ENCODE measurements at places on chromosomes 3 and 15.

GRCh38 chr3:130709671-130710070 lies 37.0 kb downstream of the PIK3R4 start:
- DNase-seq = no peak

DNA sequence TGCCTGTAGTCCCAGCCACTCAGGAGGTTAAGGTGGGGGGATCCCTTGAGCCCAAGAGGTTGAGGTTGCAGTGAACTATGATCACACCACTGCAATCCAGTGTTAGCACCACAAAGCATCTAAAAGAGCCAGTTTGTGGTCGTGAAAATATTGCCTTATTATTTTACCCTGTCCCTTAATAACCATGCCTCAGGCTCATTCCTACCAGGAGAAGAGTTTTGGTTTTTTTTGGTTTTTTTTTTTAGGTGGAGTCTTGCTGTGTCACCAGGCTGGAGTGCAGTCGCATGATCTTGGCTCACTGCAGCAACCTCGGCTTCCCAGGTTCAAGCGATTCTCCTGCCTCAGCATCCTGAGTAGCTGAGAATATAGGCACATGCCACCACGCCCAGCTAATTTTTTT lies 17.9 kb upstream of the AVEN start:
- DNase-seq = peak; percentile 38

DNA sequence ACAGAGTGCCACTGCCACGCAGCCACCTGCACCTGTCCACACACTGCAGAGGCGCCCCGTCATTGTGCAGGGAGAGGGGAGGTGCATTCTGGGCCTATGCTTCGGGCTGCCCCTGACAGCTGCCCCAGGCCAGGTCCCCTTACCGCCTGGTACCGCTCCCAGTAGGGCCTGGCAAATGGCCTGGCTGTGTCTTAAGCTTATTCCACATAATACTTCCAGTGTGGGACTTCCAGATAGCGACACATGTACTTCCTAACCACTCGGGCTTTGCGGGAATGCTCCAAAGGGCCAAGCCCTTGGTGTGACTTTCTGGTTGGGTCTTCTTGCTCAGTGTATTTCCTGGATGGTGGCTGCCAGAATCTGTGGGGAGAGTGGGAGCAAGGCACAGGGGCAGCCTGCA lies 254.3 kb upstream of the CHRNA7 start:
- no peak for DNase-seq

- DNase-seq = no peak
These were observed 8.2 kb upstream of the SLC28A1 start for GRCh38 chr15:84876269-84876668.

DNA sequence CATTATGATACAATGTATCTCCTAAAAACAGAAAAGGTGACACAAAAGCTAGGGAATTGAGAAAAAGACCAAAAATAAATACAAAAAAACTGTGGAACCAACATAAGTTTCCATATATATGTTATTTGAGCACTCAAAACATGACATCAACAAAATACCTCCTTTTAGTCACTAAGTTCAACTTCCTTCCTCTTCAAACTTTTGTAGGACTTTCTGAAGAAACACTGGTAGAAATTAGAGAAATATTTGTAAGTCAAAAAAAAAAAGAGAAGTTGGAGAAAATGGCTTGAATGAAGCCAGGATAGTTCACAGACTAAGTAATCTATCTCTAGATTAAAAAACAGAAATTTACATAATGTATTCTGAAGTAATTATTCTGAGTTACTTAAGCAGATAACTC lies 208.4 kb upstream of the ALCAM start:
- no peak for DNase-seq

GRCh38 chr3:142944342-142944741 lies 19.1 kb downstream of the PAQR9 start:
- no peak for DNase-seq

GRCh38 chr15:57619746-57620145 lies 28.0 kb downstream of the MYZAP start:
- no peak for DNase-seq

DNA sequence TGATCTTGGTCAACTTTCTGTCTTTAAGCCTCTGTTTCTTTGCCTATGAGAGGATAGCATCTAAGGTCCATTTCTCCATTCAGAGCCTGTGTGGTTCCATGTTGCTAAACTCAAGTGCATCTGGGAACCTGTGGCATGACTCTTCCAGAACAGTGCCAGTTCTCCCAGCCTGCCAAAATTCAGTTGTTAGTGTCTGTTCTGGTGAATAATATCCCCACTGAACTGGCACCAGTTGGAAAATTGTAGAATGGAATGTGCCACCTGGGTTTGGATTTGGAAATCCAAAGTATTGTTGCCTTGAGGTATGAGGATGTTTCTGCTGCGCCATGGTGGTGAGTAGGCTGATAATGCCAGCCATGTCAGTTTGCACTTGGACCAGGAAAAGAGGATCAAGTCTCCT lies 31.3 kb downstream of the TIMP4 start:
- DNase-seq = no peak

- no peak for DNase-seq
These were observed 4.8 kb downstream of the MYO5C start for GRCh38 chr15:52290800-52291199.

DNA sequence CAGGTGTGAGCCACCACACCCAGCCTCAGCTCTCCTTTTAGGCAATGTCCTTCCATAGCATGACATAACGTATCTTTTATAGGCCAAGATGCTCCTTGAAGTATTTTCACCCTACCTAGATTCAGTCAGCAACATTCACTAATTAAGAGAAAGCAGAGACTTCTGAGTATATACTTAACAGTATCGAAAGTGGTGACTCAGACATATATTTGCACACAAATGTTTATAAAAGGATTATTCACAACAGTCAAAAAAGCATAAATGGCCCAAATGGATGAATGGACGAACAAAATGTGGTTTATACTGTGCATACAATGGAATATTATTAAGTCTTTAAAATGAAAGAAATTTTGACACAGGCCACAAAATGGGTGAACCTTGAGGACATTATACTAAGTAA lies 108.6 kb downstream of the ZNF385D start:
- peak; percentile 16 for DNase-seq

DNA sequence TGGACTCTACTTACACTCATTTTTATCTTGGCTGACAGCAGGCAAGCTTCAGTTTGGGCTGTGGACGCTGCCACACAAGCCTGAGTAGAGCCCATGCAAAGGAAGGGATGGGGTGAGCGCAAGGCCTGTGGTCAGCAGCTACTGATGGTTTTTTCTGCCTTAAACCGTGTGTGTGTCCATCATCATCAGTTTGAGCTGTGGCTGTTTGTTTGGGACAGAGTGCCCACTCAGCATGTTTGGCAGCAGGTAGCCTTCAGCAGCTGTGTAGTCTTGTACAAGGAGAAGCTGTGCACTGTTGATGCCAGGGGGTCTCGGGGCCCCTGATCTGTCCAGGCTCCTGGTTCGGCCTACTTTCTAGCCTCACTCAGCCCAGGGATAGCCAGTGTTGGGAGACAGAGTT lies 3.5 kb downstream of the RBM15B start:
- no peak for DNase-seq

GRCh38 chr3:187211532-187212195 lies 14.4 kb downstream of the RTP1 start:
- DNase-seq = no peak

DNA sequence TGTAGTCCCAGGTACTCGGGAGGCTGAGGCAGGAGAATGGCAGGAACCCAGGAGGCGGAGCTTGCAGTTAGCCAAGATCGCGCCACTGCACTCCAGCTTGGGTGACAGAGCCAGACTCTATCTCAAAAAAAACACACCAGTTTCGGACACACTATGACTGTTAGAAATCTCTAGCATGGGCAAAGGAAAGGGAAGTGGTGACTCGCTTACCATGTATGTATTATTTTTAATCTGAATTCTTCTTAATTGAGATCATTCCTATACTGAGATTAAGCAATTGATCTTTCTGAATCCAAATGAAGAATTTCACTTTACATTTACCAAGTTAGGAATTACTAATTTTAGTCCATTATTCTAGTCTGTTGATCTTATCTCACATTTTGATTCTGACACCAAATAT lies 459.2 kb upstream of the ALCAM start:
- DNase-seq = peak; percentile 81

DNA sequence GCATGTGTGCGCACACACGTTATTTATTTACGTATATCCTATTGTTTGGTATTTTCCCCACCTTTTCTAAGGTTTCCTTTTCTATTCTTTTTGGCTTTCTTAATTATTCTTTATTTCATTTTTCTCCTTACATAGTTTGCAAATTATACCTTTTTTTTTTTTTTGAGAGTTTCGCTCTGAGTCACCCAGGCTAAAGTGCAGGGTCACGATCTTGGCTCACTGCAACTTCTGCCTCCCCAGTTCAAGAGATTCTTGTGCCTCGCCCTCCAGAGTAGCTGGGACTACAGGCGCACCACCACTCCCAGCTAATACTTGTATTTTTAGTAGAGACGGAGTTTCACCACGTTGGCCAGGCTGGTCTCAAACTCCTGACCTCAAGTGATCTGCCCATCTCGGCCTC lies 20.0 kb upstream of the CILP start:
- DNase-seq = no peak

DNA sequence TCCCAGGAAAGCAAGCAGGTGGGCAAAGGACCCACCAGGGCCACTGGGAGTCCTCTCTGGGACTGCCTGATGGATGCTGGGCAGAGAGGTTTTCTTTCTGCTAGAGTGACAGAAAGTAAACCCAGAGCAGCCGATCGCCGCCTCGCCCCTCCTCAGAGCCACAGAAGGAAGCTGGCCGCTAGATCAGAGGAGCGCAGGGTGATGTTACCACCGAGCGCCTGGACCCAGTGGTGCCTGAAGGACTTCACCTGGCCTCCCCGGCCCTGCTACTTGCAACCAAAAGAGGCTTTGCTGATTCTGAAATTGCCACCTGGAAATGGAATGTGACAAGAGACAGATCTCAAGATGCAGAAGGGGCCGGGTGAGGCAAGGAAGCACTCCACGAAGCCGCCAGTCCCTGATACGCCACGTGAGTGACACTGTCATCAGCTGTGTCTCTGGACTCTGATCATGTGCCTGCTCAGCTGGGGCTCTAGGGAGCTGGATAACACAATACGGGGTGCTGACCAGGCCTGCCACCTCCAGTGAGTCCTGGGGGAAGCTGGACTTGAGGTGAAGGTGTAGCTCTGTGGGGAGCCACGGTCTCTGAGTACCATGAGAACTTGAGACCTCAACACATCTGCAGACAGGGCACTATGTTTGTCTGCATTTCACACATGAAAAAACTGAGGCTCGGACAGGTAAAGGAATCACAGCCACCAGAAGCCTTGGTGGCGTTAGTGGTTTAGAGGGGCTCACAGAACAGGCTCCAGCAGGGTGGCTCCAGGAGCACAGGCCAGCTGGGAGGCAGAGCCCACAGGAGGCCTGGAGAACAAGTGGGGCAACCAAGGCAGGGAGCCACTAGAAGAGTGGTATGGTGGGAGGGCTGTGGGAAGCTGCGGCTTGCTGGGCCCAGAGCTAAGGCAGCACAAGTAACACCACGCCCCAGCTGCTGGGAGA lies 137.9 kb upstream of the PRR20G start:
- DNase-seq = no peak

- peak; percentile 66 for DNase-seq
These were observed 74.5 kb downstream of the BFSP2 start for GRCh38 chr3:133474251-133474801.

- no peak for DNase-seq
These were observed 1693.9 kb downstream of the SI start for GRCh38 chr3:163384383-163384782.

DNA sequence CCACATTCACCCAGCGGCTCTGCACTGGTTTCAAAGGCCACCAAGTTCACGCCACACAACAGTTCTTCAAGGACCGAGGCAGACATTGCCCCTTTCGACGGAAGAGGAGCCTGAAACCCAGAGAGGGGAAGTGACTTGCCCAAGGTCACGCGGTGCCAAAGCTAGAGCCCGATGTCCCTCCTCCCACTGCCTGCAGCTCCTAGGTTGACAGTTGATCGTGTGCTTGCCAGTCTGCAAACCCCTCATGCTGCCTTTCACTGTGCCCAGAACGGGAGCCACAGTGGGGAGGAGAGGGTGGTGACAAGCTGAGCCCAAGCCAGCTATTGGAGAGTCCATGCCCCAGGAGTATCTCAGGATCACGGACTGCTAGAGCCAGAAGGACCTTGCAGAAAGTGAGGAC lies 230.9 kb downstream of the XXYLT1 start:
- DNase-seq = no peak
